ENCODE measurements at places on chromosomes 6 and 20. TPM values are rescaled to one million over a fixed set of nuclear protein-coding genes. Genes with fewer than 3 reads are reported as not detected.

Gene PRDM13
- not detected for total RNA-seq

Gene NXT1
- 40.0 TPM for total RNA-seq

Gene MEP1A
- total RNA-seq = not detected

Gene HLA-DRB1
- total RNA-seq = 25.5 TPM

Gene OR2J1
- total RNA-seq = not detected

Gene LY6G6C
- not detected for total RNA-seq

Gene RIMS1
- total RNA-seq = 5.2 TPM

Gene C6orf58
- total RNA-seq = not detected

Gene DEFB124
- total RNA-seq = not detected

Gene FOXA2
- not detected for total RNA-seq

Gene PDE10A
- total RNA-seq = 15.0 TPM

Gene SSTR4
- not detected for total RNA-seq

Gene TCF21
- 12.5 TPM for total RNA-seq

Gene MYB
- total RNA-seq = 2.5 TPM

Data from vagina (tissue), 2 donors.